NCI-H1092 (cell line): ENCODE measurements at places on chromosomes 13 and 19.

GRCh38 chr19:7480222-7480969 lies 8.4 kb downstream of the PEX11G start:
- no peak for DNase-seq

DNA sequence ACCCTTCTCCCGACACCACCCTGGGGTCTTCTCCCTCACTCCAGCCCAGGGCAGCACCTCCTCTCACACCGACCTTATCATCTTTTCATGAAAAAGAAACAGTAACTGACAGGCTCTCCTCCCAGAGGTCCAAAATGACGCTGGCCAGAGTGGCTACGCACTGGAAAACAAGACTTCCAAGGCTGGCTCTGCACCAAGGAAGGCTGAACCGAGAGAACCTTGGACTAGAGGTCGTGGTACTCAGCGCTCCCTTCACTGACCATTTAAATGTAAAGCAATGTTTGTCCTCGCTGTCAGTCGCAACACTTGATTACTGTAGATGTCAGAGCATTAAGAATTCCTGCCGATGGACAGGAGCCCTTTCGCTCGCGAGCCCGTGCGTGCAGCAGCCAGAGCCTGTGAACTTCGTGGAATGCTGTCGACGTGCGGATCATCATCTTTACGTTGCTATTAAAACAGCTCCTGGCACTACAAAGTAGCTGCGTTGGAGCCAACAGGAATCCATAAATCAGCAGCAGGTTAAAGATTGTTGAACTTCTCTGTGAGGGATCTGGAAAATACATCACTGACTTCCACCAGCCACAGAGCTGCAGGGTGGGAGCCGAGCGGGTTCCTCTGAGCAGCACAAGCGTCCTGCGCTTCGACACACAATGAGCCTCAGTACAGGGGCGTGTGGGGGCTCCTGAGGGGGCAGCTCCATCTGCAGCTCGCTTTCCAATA lies 125.5 kb upstream of the MCF2L start:
- DNase-seq, result no peak

DNA sequence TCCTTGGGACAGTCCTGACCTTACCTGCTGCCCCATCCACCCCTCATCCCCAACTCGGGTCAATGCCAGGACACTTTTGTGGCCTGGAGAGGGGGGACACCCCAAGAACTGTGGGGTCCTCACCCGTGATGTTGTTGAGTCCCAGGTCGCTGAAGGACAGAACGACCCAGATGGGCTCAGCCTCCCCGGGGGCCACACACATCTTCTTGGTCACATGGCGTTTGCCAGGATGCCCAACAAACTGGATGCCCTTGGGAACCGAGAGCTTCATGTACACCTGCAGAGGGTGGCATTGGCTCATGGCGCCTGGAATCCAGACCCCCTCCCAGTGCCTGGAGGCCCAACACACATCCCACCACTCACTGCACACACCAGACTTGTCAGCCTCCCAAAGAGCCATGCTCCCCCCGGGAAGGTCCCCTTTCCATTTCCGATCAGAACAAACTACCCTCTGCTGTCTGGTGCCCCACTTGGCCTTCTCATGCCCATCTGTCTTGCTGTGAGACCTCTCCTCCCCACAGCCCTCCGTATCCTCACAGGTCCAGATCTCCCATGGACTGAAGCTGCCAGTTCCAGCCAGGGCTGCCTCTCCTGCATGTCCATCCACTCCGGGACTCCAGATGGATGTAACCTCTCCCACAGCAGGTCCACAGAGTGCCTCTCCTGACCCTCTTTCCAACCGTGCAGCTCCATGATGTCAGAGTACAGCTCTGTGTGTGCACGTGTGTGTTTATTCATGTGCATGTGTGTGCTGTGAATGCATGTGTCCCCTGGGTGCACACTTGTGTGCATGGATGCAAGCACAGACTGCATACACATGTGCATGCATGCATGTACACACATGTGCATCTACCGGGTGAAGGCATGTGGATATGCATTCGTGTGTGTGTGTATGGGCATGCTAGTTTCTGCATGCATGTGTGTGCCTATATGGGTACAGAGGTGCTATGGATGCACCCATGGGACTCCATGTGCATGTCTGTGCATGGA lies 58.4 kb downstream of the F2RL3 start:
- no peak for DNase-seq

GRCh38 chr19:35379992-35380391 lies 9.1 kb downstream of the GPR42 start:
- no peak for DNase-seq
